ENCODE measurements at places on chromosomes 1 and 21.

GRCh38 chr1:228176024-228176395 lies 10.4 kb downstream of the IBA57 start:
- no peak for DNase-seq

GRCh38 chr1:47876587-47876963 lies 120.6 kb downstream of the TRABD2B start:
- no peak for DNase-seq

DNA sequence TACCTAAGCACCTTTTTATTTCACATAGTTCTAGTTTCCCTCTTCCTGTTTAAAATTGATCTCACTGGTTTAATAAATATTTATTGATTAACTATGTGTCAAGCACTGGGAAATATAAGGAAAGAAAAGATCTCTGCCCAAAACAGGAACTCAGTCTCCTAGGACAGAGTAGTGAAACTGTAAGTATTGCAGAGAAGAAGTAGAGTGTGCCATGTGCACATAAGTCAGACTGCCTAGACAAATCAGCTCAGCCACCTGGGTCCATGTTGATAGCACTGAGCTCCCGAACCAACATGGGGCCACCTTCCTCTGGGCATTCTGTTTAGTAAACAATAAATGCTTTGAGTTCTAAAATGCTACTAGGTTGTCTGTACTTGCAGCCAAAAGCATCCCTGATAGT lies 9.8 kb upstream of the SSX2IP start:
- DNase-seq: no peak

DNA sequence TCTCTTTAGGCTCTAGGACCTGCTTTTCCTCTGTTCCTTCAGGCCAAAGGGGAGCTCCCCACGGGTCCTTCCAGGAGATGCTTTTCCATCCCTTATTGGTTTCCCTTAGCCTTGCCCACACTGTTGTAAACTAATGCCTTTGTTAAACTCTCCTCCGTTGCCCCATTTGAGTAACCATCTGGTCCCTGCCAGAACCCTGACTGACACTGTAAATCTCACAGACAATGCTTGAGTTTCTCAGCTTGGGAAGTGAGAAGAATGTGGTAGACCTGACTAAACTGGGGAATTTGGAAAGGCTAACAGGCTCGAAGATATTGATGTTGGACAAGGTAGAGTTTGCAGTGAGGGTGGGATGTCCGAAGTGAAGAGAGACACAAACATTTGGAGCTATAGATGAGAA lies 11.4 kb downstream of the AKNAD1 start:
- no peak for DNase-seq

- no peak for DNase-seq
Measured at GRCh38 chr1:2471587-2472001, 4.5 kb upstream of the PLCH2 start.

DNA sequence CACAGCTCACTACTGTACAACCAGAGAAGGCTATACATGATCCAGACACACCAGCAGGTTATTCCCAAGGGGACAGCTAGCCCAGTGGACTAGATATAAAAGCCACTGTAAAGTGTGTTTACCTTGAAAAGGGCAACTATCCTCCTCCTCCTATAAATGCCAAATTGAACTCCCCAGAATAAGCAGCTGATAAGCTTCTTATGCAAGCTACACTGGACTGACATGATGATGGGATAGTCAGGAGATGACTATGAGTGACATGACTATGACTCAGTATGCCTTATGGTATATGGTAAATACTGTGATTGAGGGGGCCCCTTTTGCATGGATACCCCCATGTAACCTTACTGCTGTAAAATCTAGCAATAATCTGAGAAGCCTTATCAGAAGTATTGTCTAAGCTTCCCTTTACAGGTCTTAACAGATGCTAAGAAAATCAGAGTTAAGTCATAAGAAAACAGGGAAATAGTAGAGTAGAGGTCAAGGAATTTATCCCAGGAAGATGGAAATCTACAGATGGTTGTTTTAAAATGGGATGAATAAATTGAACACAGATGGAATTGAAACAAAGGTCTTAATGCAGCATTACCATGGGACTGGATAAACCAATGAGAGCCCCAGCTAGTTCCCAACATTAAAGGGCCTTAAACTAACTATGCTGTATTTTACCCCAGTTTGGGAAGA lies 55.8 kb downstream of the TRIM33 start:
- DNase-seq: no peak

GRCh38 chr21:42460391-42461184 lies 35.4 kb downstream of the RSPH1 start:
- no peak for DNase-seq

- DNase-seq: no peak
Measured at GRCh38 chr1:234586304-234586703, 23.7 kb downstream of the IRF2BP2 start.

- DNase-seq: peak; percentile 13
Measured at GRCh38 chr1:222697826-222698225, 14.5 kb downstream of the AIDA start.

GRCh38 chr1:168843401-168843800 lies 114.4 kb upstream of the DPT start:
- no peak for DNase-seq

DNA sequence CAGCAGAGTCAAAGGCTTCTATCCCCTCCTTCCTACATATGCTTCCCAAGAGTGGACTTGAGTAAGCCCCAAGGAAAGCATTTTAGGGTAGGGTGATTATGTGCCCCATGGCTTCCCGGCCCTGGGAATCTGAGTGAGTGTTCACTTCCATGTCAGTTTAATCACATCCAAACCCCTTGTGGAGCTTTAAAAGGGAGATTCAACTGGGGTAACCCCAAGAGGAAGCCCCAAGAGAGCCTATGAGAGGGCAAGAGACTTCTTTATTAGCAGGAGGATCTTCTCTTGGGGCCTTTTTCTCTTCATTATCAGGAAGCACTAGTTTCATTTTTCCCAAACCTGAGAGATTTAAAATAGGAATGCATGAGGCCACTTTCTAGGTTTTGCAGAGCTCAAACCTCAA lies 97.0 kb upstream of the IRF2BP2 start:
- DNase-seq: no peak

DNA sequence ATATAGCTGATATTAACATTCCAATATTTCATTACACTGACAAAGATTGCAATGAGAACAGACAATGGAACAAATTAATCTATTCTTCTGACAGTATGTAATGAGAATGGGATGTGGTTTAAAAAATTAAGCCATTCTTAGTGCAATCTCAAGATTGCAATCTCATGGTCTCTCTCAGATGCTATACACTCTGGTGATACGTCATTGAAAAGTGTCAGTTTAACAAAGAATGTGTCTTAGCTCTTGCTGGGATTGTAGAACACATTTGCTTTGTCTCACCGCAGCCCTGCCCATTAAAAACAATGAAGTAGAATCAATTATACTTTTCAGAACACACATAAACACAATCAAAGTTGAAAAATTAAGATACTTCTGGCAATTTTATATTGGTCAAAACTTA lies 55.2 kb downstream of the LRRC53 start:
- no peak for DNase-seq

DNA sequence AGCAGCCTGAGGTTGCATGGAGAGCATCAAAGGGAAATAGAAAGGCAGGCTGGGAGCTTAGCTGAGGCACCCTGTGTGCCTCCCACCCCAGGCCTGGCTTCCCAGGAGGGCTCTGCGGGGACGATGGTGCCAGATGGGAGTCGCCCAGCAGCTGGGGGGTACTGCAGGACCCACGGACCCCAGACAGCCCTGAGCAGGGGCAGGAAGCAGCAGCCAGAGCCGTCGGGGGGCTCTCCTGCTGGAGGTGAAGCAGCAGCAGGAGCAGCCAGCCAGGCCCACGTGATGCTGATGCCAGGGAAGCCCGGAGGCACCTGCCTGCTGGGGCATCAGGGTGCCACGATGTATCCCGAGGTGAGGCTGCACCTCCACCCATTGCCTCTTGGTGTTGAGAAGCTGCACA lies 20.4 kb downstream of the RAP1GAP start:
- DNase-seq: no peak

- DNase-seq: peak; percentile 39
Measured at GRCh38 chr1:79981481-79981880, 975.0 kb upstream of the ADGRL4 start.

GRCh38 chr1:61053712-61054600 lies 28.4 kb upstream of the NFIA start:
- DNase-seq: peak; percentile 30

- DNase-seq: no peak
Measured at GRCh38 chr1:203143641-203144040, 16.1 kb downstream of the ADORA1 start.

GRCh38 chr21:26490771-26491170 lies 82.3 kb downstream of the CYYR1 start:
- DNase-seq: no peak

All from right lung (tissue), 10 donors.